ENCODE measurements at places on chromosomes 12 and 14.
A peak's percentile ranks its signal among the peaks of the same experiment; 100 is the strongest.

DNA sequence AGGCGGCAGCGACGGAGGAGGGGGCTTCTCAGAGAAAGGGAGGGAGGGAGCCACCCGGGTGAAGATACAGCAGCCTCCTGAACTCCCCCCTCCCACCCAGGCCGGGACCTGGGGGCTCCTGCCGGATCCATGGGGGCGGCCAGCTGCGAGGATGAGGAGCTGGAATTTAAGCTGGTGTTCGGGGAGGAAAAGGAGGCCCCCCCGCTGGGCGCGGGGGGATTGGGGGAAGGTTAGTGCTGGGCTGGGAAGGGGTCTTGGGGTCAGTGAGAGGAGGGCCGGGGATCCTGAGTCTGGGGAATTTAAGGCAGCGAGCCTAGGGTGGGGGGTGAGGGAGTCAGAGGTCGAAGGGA lies 203 bp downstream of the NFATC4 start:
- no peak for DNase-seq

DNA sequence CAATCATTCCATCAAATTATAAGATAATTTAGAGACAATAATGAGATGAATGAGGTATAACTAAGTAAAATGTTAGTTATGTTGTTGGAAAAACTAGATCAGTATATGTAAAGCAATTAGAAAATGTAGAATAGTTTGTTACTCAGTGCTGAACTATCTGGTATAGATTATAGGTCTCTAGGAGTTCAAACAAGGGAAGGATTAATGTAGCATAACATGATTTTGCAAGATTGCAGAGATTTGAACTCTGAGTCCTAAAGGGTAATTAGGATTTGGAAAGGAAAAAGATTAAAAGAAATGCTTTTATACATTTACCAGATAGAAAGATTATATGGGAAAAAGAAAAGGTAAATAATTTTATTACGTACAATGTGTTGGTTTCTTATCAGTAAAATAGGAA lies 246.3 kb downstream of the KCNC2 start:
- no peak for DNase-seq

DNA sequence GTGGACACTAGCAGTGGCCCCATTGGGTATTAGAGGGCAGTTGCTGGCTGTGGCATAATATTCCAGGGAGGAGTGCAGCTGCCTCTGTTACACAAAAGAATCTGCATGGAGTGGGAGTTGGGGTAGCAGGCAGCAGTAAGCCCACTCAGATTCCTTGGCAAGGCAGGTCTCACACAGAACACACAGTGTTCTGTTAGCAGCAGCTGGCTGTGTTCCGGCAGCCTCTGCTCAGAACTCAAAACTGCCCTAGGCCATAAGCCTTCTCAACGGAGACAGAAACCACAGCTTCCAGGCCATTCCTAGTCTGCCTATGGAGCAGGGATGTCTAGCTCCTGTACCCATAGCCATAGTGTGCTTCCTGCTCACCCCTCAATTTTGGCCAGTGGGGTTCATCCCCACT lies 1085.4 kb downstream of the SLC6A15 start:
- DNase-seq = no peak

GRCh38 chr14:102164241-102164641 lies 24.5 kb downstream of the WDR20 start:
- no peak for DNase-seq

GRCh38 chr14:59454139-59454538 lies 11.0 kb downstream of the GPR135 start:
- no peak for DNase-seq

DNA sequence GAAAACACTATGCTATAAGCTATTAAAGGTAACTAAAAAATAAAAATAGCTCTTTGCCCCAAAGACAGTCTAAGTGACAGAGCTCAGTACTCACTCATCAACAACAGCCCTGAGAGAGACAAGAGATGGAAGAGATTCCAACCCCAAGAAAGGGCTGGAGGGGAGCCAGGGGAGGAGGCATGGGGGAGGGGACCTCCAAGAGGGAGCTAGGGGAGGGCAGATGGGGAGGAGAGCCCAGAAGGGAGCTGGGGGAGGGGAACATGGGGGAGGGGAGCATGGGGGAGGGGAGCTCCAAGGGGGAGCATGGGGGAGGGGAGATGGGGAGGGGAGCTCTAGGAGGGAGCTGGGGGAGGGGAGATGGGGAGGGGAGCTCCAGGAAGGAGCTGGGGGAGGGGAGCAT lies 7.7 kb downstream of the SSH1 start:
- no peak for DNase-seq

DNA sequence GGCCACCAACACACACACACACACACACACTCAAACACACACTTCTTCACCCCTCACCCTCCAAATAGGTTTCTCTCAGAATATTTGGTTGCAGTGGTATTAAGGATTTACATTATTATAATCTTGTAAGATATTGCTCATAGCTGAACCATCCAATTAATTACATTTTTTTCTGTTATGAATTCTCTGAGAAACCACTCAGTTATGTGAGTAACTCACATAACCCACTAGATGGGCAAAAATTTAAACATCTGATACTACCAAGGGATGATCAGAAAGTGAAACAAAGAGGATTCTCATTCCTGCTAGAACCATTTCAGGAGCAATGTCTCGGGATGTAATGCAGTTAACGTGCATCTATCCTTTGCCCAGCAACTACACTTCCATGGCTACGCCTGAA lies 31.6 kb downstream of the TMTC1 start:
- no peak for DNase-seq

DNA sequence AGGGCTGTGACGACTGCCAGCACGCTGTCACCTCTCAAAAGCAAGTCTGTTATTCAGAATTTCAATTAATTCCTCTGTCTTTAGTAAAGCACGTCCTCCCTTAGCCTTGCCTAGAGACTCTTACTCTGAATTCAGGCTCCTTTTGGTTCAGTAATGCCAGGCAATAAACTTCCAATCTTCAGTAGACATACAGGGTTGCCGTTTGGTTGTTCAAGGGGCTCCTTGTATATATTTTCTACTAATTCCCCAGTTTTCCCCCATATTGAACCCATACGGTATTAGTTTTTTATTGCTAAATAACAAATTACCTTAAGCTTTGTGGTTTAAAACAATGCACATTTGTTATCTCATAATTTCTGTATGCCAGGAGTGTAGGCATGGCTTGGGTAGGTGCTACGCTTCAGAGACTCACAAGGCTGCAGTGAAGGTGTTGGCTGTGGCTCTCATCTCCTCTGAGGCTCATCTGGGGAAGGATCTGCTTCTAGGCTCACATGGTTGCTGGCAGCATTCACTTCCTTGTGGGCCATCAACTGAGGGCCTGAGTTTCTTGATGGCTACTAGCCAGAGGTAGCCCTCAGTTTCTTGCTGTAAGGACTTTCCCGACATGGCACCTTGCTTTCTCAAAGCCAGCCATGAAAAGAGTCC lies 7.3 kb upstream of the CLECL1 start:
- peak; percentile 80 for DNase-seq

DNA sequence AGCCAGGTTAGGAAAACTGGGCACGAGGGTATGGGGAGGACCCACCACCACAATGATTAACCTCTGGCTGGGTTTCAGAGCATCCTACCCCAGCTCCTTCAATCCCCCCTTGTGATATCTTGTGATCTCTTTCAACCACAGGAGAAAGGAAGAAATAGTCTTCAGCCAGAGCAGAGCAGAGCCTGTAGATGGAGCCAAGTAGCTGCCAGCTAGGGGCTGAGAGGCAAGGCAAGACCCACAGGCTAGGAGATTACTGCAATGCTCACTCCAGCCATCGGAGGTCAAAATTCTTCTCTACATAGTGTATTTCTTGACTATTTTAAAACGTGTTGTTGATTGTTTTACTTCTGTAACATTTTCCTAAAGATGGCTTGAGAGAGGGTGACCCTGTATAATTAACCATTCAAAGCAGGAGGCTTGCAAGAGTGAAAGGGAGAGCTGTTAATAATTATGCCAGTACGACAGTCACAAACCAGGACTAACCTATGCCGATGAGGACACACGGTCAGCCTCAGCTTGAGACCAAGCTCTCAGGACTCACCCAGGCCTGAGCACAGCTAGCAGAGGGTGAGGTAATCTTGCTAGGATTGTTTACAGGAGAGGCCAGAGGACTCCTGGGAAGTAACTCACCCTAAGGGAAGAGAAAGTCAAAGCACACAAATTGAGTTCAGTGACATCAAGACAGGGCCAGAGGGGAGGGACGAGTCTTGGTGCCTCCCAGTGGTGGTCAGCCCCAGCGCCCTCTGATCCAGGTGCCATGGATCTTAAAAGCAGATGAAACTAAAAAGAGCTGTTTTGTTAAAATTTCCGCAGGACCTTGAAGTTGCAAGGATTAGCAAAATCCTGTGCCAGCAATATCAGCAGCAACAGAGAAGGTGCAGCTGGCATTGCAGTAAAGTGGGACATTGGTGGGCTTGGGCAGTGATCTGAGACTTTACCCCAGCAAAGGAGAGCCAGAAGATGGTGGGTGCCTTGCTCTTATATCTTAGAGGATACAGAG lies 29.8 kb upstream of the CDKN3 start:
- peak; percentile 6 for DNase-seq

GRCh38 chr14:61470261-61470960 lies 149.0 kb downstream of the PRKCH start:
- no peak for DNase-seq

DNA sequence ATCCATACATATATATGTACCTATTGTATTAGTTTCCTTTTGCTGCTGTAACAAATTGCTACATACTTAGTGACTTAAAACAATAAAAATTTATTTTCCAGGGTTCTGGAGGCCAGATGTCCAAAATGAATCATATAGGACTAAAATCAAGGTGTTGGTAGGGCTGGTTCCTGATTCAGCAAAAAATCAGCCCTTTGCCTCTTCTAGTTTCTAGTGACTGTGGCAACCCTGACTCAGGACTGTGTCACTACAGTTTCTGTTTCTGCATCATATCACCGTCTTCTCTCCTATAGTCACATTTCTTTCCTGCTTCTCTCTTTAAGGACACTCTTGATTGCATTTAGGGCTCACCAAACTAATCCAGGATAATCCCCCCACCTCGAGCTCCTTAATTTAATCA lies 386.3 kb upstream of the TBX3 start:
- DNase-seq = no peak

- DNase-seq = no peak
These were observed 44.3 kb downstream of the SCN8A start for GRCh38 chr12:51635346-51635745.

DNA sequence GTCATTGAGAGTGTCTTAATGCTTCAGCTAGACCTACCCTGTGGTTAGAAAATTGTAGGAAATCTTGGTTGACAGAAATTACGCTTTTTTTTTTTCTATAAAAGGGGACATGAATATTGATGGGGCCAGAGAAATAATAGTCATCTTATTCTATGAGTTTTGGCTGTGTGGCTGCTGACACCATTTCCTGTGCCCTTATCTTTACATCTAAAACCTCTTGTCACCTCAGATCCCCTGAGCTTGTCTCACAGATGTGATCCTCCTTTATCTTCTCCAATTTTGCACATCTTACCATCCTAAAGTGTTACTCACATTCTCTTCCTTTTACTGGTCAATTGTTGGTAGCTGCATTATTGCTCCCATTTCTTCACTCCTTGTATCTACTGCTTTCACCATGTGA lies 36.1 kb downstream of the ASCL1 start:
- DNase-seq = peak; percentile 58

- DNase-seq = no peak
These were observed 8.4 kb upstream of the MLEC start for GRCh38 chr12:120678572-120678971.

- DNase-seq = no peak
These were observed 5.8 kb upstream of the DICER1 start for GRCh38 chr14:95163132-95163531.

DNA sequence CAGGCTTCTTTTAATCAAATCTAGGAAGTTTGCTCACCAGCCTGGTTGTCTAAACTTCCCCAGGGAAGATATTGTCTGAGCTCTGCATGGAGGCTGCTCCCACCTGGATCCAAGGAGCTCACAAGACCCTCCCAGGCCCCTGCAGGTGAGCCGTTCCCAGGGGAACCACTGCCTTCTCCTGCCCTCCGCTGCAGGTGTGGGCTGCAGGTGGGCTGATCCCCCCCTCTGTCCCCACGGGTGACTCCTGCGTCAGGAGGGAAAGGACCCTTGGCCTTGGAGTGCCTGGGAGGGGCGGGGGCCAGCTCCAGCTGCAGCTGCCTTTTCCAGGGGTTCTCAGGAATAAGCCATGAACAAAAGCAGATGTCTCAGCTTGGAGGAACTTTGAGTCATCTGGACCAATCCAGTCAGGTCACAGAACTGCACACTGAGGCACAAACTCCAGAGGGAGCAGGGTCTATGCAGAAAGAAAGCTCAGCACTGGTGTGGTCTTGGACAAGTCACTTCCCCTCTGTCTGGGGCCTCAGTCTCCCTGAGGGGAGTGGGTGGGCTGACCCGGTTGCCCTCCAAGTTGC lies 246.6 kb upstream of the RTL1 start:
- DNase-seq = no peak

DNA sequence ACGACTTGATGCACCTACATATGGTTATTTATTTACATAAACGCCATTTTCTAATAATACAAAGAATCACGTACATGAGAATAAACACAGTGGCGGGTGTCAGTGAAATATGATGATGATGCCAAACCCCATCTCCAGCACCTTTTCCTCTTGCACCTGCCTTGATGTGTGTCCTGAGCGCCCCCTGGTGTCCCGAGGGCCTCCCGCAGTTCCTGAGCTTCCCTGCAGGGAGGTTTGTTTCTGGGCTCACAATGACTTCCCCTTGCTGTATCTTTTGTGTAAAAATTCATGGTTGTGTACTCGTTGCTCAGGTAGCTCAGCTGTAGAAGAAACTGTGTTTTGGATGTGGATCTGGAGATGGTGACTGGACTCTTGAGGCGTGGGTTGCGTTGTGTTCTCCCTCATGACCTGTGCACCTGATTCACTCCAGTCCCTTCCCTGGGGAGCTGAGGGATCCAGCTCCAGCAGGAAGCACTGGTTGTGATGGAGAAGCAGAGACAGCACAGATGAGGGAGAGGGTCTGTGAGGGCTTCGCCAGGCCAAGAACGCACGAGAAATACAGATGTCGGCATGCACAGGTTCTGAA lies 1037.8 kb downstream of the TMEM121 start:
- peak; percentile 44 for DNase-seq

- DNase-seq = no peak
These were observed 689.8 kb downstream of the SLC6A15 start for GRCh38 chr12:84222841-84223240.

- peak; percentile 40 for DNase-seq
These were observed 1.5 kb downstream of the CHD4 start for GRCh38 chr12:6605421-6606330.

DNA sequence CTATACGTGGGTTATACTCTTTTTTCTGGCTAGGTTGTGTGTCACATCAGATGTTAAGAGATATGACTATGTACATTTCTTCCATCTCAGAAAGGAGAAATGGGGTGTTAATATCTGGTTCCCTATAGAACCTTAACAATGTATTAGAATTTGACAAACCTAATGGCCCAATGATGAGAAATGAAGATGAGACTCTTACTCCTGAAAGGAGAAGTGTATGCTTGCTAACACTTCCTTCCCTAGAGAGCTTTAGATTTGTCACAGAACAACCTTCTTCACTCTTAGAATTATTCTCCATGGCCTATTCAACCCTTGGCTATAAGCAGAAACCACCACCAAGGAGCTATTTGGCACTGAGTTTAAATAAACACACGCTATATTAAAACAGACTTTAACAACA lies 839.6 kb downstream of the GALC start:
- no peak for DNase-seq

Measured in T-helper 2 cell (primary cell).